ENCODE measurements at places on chromosomes 3 and 15.
A peak's percentile ranks its signal among the peaks of the same experiment; 100 is the strongest.

DNA sequence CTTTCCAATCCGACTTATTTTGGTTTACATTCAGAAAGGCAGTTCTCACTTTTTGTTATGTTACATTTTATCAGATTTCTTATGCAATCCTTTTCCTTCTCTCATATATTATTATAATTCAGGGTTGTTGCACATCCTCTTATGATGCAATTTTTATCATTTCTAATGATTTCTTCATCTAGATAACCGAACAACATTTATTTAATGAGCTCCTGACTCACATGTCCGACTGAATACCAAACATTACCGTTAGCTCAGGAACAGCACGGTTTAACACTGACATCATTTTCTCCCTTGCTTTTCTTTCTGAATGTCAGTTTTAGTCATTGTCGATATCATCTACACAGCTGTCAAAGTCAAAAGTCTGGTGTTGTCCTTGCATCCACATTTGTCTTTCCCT lies 199.2 kb downstream of the BCHE start:
- DNase-seq: no peak

- DNase-seq: peak; percentile 31
These were observed at the start of gene TTLL13 for GRCh38 chr15:90249203-90249863. TTLL13 (plus strand) TSS chr15:90249556; CDS start chr15:90250631, 1,075 bp downstream.

- DNase-seq: no peak
These were observed 42.4 kb downstream of the CHAC1 start for GRCh38 chr15:40995656-40996055.

DNA sequence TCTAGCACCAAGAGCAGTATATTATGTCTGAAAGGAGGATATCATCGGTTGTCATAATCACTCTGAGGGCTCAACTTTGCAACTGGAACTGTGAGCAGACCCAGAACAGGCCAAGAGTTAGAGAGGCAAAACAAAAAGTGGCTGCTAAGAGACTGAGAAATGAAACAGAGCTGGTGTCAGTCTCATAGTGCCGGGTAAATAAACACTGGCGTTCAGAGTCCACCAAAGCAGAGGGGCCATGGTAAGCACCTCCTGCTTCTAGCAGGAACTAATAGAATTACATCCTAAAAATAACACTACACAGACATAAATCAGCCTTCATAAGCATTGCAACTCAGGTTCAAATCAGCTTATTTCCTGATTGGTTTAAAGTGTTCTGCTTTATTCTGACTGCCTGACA lies 10.3 kb upstream of the IL12A start:
- no peak for DNase-seq

DNA sequence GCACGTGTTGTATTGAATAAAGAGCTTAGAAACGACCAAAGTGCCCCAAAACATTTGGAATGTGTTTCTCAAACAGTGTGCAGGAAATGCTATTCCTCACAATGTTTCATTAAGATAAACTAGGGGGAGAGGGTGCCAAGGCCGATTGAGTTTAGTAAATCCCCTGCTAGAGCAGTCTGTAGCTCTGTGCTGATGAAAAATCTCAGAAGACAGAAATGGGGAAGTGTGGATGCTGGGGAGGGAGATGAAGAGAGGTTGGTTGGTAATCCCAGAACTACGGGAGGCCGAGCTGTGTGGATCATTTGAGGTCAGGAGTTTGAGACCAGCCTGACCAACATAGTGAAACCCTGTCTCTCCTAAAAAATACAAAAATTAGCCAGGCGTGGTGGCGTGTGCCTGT lies 121.2 kb downstream of the FOXB1 start:
- no peak for DNase-seq

DNA sequence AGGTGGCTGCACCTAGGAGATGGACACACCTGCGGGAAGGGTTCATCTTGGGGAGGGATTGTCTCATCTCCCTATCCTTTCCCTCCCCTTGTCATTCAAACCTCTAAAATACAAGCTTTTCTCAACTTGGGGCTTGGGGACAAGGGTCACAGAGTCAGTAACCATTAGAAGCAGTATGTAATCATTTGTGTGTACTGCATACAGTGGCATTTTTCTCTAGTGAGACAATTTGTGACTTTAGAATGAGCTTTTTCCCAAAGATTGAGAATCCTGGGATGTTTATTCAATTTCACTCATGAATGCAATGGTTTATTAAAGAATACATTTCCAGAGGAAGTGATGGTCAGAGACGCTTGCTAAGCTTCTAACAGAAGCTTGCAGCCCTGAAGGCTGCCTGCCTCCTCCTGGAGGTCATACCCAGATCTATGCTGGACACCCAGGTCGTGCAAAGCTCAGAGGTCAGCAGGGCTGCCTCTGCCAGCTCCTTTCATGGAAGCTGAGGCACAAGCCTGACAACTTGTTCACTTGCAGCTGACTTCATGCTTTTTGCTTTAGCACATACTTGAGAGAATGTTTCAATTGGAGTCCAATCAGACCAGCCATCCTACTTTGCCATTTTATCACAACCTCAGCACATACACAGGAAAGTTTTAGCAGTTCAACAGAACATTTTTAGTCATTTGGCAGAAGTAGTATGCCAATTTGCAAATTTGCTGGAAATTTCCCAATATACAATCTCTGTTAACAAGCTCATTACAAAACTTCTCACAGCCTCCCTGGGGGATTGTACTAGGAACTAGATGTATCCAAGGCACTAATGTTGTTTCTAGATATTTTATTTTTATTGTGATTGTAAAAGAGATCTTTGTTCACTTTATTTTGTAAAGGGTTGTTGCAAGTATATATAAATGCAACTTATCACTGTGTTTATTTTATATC lies 25.6 kb upstream of the ALDH1L1 start:
- DNase-seq: no peak

DNA sequence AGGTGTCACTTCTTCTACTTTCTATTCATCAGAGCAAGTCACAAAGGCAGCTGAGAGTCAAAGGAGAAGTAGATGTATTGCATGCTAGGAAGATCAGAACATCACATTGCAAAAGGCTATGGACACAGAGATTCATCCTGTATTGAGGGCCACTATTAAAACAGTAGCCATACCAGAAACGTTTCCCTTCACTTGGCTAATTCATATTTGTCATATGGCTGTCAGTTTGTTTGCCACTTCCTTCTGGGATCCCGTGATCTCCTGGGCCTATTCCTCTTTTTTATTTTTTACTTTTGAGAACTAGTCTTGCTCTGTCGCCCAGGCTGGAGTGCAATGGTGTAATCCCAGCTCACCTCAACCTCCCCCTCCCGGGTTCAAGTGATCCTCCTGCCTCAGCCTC lies 184.0 kb upstream of the SATB1 start:
- no peak for DNase-seq

DNA sequence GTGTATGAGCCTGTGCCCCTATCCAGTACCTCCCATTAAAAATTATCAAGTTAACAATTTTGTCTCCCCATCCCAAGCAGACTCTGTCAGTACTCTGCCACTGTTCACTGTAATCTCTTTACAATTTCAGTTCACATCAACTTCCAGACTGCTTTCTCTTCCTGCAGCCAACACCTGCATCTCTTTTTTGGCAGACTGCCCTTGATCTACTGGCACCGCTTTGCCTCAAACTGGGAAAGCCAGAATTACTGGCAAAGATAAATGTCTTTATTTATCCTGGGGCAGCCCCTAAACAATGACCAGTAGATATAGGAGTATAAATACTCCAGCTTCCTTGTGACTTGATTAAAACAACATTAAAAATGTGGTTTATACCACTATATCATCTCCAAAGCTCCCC lies 494.1 kb downstream of the ZNF385D start:
- no peak for DNase-seq

GRCh38 chr3:114310695-114311094 lies 16.9 kb downstream of the TIGIT start:
- no peak for DNase-seq

GRCh38 chr15:80234883-80235282 lies 17.1 kb downstream of the CTXND1 start:
- DNase-seq: peak; percentile 14
